Stimulated activated CD4-positive, alpha-beta T cell treated with anti-CD3 and anti-CD28 coated beads, TNF-alpha, amount 100 ng/mL, for 1 hour (primary cell): ENCODE measurements at places on chromosomes 7 and 10.

- DNase-seq, result no peak
Observed at GRCh38 chr10:58282615-58283014, 13.7 kb downstream of the CISD1 start.

- no peak for DNase-seq
Observed at GRCh38 chr7:12637819-12638592, 49.4 kb upstream of the ARL4A start.

DNA sequence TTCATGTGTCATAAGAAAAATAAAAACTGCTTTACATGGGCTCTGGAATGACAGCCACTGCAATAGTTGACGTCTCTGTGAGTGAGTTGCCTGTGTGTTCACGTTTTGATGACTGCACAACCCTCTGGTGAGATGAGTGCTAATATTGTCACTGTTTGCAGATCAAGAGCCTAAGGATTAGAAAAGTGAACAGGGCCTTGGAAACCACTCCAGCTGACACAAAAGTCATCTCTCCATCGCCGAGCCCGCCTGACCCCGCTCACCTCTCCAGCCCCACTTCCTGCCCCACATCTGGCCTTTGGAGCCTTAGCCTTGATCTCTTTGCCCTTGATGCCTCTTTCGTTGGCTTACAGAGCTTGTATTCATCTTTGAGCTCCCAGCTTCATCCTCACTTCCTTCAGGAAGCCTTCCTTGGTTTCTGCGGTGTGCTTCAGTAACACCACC is 351.7 kb downstream of the TCERG1L start:
- DNase-seq, result no peak

DNA sequence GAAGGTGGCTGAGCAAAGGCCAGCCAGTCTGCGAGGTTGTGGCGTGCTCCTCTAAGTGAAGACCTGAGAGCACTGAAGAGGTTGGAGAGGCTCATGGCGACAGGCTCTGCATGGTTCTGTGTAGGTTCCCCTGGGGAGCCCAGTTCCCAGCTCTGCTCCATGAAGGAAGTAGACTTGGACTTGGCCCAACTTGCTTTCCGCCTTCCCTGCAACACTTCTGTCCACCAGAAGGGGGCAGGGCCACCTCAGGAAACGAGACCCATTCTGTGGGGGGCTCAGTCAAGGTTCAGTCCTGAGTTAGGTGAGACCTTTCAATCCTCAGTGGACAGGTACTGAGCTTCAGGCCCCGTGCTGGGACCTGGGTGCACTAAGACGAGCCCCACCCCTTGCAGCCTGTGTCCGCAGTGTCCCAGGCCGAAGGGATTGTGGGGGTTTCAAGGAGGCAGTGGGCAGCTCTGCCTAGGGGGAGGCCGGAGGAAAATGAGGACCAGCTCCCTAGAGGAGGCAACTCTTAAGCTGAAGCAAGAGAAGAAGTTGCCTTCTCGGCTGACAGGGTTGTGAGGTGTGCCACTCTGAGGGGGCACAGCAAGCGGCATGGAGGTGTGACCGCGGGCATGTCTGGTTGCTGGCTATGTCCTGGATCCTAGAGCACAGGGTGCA is 15.0 kb upstream of the PCBD1 start:
- DNase-seq, result no peak

- DNase-seq, result no peak
Observed at GRCh38 chr7:130095812-130096211, 25.5 kb downstream of the KLHDC10 start.

- no peak for DNase-seq
Observed at GRCh38 chr7:7769710-7770627, 51.6 kb upstream of the RPA3 start.

DNA sequence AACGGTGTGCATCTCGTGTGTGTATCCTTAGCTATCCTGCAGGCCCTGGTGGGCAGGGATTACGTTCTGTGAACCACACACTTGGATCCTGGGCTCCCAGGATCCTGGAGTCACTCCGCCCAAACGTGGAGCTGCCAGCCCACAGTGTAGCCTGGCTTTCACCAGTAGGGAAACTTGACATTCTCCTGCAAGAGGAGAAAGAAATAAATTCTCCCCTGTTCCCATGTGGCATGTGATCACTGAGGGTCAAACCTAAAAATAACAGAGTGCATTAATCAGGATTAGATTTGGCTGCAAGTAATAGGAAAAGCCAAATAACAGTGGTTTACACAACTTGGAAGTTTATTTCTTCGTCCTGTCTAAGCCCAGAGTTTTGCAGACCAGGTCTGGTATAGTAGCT is 32.3 kb downstream of the PALD1 start:
- DNase-seq, result no peak
